ENCODE measurements at places on chromosomes 12 and 14.

GRCh38 chr12:120892265-120892664 lies 11.9 kb downstream of the SPPL3 start:
- DNase-seq: no peak

GRCh38 chr14:89466944-89467343 lies 49.9 kb upstream of the FOXN3 start:
- no peak for DNase-seq

GRCh38 chr12:38775457-38775856 lies 129.9 kb downstream of the CPNE8 start:
- DNase-seq: no peak

GRCh38 chr14:101249676-101250036 lies 311.6 kb upstream of the DIO3 start:
- DNase-seq: no peak

DNA sequence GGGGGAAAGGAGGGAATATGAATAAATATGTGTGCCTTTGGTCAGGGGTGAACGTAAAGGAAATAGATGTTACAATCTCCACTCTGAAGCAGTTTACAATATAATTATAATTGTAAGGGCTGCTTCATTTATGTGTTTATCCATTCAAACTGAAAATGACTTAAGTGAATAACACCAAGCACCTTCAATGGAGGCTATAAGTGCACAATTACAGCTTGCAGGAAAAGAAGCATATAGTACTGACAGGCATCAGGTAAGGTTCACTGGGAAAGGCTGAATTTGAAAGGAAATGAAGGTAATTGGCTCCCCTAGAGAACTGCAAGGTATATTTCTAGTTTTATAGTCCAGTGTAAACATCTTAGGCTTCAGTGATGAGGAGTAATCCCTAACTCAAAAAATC lies 192.7 kb downstream of the STXBP6 start:
- DNase-seq: no peak

- DNase-seq: no peak
These were observed 113.6 kb upstream of the RAP1B start for GRCh38 chr12:68497107-68497506.

DNA sequence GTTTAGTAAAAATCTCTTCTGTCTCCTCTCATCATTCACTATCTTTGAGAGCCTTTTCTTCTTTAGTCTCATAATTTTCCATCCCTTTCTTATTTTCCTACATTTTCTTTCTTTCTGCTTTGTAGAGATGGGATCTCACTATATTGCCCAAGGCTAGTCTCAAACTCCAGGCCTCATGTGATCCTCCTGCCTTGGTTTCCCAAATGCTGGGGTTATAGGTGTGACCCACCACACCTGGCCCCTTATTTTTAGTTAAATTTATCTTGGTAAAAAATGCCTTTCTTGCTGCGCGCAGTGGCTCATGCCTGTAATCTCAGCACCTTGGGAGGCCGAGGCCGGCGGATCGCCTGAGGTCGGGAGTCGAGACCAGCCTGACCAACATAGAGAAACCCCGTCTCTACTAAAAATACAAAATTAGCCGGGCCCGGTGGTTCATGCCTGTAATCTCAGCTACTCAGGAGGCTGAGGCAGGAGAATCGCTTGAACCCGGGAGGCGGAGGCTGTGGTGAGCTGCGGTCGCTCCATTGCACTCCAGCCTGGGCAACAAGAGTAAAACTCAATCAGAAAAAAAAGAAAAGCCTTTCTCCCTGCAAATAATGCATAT lies 996 bp downstream of the SLC2A3 start:
- peak; percentile 23 for DNase-seq

GRCh38 chr12:79769189-79769859 lies 78.6 kb upstream of the PAWR start:
- no peak for DNase-seq

GRCh38 chr12:53492188-53492587 lies 7.1 kb downstream of the MAP3K12 start:
- no peak for DNase-seq

- no peak for DNase-seq
These were observed 61.5 kb upstream of the PTGR2 start for GRCh38 chr14:73789989-73790581.

DNA sequence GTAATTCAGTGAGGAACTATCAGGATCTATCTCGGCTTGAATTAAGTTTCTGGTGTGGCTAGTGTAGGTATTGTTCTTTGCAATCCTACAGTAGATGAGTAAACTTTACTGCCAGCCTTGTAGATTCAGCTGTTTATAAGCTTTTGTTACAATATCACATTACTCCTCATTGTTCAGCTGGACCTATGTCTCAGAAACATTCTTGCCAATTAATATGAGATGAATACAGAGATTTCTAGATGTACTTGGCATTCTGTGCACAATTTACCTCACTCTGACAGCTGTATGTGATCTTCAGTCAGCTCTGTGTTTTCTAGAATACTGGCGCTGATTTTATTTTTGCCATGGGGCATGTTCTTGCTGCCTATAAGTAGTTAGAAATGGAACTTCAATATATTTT lies 55.7 kb downstream of the METTL25 start:
- DNase-seq: no peak

- DNase-seq: no peak
These were observed 393.1 kb upstream of the NOVA1 start for GRCh38 chr14:26990946-26991345.

DNA sequence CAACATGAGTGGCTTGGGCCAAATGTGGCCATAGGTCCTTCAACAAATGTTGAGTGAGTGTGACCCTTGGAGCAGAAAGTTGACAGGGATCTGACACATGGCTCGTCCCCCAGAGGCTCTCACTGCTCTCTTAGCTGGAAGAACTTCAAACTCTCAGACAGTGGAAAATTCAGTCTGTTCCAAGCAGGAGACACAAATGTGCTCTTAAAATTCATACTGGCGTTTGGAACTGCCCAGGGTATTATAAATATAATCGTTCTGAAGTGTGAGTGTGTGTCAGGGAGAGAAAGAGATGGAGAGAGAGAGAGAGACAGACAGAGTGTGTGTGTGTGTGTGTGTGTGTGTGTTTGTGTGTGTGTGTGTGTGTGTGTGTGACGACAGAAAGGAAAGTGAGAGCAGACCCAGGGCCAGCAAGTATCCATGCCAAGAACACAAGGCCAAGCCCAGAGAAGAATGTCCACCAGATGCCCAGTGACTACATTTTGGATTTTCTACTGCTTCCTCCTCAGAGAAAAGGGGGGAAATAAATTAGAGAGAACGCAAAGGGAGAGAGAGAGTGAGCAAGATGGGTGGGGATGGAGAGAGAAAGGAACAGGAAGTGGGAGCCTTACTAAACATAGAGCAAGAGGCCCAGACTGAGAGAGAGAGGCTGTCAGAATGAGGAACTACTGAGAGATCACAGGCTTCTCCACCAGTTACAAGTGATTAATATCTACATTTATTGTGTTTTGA lies 193.6 kb upstream of the NUDT4 start:
- no peak for DNase-seq

- no peak for DNase-seq
These were observed 207.7 kb downstream of the BCAT1 start for GRCh38 chr12:24741216-24741615.

DNA sequence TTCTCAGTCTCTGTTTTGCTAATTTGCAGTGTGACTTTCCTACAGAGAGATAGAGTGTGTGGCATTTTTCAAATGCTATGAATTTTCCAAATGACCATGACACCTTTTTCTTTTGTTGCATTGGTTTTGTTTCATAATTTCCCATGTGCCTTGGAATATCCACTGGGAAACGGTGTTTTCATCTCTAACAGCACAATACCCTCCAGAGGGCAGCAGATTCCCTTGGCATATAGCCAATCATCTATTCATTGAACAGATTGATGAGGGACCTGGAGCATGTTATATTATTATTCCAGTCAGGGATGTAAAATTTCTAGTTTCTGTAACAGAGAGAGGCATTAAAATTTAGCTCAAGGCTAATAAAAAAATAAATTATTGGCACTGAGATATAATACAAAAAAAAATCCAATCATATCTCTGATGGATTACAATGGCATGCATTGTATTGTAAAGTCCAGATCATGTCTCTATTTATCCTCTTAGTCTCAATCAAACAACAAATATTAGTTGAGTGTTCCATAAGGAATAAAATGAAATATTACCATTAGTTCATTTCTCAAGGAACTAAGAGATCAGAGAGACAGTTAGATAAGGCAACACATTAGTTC lies 29.6 kb upstream of the NTN4 start:
- DNase-seq: no peak

DNA sequence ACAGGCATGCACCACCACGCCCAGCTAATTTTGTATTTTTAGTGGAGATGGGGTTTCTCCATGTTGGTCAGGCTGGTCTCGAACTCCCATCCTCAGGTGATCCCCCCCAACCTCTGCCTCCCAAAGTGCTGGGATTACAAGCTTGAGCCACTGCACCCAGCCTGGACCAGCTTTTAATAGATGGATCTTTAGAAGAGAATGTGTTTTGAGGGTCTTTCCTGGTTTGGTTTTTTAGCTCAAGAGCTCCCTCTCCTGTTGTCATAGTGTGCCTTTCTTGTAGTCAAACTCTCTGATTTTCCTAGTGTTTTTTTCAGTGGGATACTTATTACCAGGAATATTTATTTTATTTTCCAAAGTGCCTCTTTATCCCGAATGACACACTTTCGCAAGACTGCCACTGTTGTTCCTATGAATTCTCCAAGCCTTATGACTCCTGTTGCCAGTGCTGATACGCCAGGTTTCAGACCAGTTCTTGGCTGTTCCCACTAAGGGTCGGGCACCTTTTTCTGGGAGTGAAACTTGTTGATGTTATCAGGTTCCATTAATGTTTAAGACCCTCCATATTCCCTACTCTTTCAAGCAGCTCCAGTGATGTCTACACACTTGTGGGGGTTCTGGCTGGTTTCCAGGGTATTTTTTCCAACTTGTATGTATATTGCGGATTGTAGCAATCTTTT lies 31.5 kb upstream of the LIMA1 start:
- DNase-seq: no peak

DNA sequence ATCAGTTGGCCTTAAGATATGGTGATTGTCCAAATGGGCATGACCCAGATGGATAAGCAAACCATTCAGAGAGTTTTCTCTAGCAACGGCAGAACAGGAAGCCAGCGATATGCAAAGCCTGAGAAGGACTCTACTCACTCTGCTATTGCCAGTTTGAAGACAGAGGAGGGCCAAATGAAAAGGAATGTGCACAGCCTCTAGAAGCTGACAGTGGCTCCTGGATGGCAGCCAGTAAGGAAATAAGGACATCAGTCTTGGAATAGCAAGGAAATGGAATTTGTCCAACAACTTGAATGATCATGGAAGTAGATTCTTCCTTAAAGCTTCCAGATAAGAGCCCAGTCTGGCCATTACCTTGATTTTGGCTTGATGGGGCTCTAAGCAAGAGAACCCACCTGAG lies 60.0 kb downstream of the TMTC2 start:
- DNase-seq: no peak

DNA sequence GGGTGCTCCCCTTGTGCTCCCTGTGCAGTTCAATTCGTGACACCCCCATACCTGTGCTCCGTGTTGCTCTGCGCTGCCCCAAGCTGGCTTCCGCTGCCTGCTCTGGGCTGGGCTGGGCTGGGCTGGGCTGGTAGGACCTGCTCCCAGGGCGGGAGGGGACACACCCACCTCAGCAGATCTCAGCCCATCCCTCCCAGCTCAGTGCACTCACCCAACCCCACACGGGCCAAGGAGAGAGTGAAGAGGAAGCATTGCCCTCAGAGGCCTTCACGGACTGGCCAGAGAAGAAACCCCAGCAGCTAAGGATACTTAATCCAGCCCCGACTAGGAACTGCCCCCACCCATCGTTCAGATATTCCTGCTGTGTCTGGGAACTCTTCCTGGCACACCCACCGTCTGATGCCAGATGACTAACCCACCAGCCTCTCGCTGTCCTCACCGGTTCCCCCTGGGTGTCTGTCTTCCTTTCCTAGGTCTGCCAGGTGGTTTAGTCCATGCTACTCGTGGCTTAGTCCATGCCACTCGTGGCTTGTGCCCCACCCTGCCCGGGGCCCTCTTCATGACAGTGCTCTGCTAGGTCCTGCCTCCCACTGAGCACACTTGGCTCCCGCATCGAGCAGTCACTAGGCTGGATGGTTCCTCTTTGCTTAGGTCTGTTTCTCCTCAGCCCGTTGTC lies at the start of gene LPAR5:
Gene LPAR5 (minus strand): TSS at position 104 of the 676 bp plus-strand sequence. CDS start 14,711 bp downstream, outside the sequence.
- DNase-seq: no peak

GRCh38 chr12:101690544-101691098 lies 6.8 kb upstream of the CHPT1 start:
- no peak for DNase-seq

GRCh38 chr14:90608929-90609341 lies 207.3 kb downstream of the TTC7B start:
- no peak for DNase-seq

DNA sequence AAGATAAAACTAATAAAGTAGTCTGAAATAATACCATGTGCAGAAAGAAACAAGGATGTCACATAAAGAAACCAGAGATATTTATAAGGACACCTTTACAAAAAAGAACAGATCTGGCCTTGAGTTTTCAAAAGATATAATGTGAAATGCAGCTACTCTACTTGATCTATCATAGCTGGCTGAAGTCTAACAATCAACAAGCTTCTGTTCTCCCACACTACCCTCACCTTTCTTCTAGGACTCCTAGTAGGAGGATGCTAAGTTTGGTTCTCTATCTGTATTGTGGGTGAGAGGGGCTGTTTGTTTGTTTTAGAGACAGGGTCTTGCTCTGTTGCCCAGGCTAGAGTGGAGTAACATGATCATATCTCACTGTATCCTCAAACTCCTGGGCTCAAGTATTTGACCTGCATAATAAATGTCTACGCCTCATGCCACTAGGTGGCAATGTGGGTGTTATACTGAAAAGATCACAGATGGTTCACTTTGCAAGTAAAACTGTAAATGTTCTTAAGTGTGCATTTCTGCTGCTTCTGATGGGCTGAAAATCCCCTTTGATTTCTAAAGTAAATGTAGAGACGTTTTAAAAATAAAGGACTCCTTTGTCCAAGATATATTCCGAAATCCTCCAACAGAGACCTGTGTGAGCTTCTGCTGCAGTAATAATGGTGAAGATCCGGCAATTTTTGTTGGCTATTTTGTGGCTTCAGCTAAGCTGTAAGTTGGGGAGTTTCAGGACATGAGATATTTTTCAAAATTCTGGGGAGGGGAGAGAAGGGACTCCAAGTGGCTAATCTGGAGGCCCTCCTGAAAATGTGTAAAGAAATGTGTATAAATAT lies 269.3 kb downstream of the DAD1 start:
- no peak for DNase-seq

- no peak for DNase-seq
These were observed 12.9 kb upstream of the CORO1C start for GRCh38 chr12:108744021-108744897.

DNA sequence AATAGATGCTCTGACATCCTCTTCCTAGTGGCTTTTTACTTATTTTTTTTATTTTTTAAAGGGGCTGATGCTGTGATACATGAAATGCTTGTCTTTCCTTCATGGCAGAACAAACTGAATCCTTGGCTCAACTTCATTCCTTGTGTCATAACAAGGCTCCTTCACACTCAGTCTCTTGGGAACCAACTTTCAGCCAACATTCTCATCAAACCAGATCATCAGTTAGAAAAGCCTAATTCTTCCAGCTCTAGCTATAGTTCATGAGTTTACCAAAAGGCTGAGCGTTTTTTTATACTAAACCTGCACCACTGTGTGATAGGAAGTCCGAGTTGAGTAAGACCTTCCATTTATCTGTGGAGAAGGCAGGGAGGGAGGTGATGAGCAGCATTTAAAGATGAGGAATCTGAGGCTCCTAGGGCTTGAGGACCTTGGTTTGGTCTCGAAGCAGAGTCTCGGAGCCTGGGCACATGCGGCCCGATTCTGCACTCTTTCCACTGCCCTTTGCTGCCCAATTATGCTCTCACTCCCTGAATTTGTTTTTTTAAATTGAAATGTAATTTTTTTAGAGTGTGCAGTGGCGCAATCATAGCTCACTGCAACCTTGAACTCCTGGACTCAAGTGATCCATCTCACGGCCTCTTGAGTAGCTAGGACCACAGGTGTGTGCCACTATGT lies 8.2 kb downstream of the GPRC5D start:
- no peak for DNase-seq
